Brain (organoid and tissue), 16 donors: ENCODE measurements at places on chromosomes 7 and 10.

DNA sequence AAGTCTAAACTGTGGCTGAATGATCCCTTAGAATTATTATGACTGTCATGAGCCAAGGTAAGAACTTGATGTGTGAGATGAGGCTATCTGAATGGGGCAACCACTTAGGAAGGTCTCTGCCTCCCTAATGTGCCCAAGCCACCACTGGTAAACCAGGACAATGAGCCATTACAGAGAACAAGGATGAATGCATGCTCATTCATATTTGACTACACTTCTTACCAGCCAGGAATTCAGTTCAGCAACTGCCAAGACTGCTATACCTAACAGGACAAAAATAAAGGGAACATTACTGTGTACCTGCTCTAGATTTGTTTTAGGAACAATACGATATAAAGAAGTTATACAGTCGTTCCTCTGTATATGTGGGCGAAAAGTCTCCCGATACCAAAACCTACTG lies 23.0 kb downstream of the MPP7 start:
- no peak for DNase-seq

GRCh38 chr10:34528320-34528719 lies 286.8 kb downstream of the PARD3 start:
- DNase-seq = no peak

DNA sequence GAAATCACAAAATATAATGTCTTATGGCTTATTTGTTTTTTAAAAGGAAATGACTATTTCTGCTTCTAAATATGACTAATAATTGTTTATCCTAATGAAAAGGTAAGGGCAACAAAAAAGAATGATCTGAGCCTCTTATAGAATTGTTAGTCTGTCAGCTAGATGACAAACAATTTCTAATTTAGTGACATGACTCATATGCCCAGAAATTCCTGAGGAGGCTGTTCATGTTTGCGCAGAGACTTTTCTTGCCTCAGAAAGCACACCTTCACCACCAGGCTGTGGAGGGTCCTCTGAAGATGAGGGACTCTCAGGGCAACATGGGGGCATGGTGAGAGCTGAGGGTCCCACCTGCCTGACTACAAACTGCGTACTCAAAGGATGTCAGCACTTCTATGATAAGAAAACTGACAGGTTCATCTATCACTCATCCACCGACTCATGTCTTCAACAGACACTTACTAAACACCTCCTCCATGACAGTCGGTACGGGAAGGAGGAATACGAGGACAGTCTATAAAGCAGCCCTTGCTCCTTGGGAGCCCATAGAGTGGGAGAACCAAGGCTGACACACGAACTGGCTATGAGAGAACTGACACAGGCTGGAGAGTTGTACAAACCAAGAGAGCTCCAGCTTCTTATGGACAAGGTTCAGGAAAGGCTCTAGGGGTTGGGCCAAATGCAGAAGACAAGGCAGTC lies 102.0 kb downstream of the PKD1L1 start:
- DNase-seq = no peak

- no peak for DNase-seq
Measured at GRCh38 chr10:35136263-35136815, 9.7 kb downstream of the CREM start.

DNA sequence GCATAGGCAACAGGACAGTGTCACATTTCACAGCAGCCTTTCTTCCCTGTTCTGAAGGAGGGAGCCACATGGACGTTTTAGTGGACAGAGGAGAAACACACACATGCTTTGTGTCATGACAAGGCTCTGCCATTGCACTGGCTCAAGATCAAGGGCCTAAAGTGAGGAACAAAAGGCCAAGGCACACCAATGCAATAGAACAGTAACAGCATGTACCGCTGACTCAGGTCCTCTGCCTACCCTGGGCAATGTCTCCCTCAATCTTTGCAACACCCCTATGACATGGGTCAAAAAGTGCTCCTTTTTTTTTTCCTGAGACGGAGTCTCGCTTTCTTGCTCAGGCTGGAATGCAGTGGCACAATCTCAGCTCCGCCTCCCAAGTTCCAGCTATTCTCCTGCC lies 57.8 kb upstream of the SDK1 start:
- DNase-seq = no peak

GRCh38 chr10:36765782-36766414 lies 359.5 kb upstream of the ANKRD30A start:
- DNase-seq = peak; percentile 10
